ENCODE measurements at places on chromosomes 6 and 20. TPM values are rescaled to one million over a fixed set of nuclear protein-coding genes. Genes with fewer than 3 reads are reported as not detected.

Gene PLCB4
- total RNA-seq, result 13.8 TPM

DNA sequence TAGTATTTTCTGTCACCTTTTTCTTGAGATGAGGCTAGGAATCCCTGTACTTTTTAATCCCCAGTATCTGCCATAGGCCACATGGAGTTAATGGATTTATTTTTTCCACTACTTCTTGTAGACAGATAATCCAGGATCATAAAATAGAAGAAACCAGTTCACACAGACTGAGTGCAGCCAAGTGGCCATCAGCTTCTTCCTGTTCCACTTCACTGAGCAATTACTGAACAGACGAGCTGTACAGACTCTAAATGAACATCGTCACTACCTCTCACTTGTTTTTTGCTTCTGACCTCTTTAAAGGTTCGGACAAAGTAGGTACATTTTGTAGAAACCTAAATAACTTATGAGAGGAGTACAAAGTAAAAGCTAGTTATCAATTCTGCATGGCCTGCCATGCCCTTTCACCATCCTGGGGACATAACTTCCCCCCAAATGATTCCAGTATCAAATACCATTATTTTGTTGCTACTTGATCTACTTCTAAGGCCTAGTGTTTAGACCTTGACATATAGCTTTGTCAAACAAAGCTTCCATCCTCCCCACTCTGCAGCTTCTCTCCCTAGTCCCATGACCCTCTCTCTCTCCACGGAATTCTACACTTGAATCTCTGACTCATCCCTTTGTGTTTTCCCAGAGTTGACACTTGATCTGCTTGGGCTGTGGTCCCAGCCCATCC is 34.4 kb upstream of the ARHGAP18 start:
- peak; percentile 73 for DNase-seq

- no peak for DNase-seq
Observed at GRCh38 chr6:169241688-169242350, 11.8 kb downstream of the THBS2 start.

DNA sequence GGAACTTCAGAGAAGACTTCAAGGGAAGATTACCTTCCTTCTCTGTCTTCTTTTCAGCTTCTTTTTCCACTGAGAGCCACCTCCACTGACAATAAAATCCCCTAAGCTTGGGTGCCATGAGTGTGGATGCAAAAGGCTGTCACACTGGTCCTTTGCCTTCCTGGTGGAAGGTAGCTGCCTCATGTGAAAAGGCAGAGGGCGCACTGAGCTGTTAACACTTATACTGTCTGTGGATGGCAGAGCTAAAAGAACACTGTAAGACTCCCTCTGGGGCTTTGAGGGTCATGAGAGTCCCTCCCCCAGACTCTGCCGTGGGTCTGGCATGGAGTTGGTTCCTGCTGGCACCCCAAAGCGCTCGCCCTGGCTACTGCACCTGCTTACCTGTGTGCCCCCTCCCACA is 536.7 kb upstream of the IMPG1 start:
- DNase-seq, result no peak

DNA sequence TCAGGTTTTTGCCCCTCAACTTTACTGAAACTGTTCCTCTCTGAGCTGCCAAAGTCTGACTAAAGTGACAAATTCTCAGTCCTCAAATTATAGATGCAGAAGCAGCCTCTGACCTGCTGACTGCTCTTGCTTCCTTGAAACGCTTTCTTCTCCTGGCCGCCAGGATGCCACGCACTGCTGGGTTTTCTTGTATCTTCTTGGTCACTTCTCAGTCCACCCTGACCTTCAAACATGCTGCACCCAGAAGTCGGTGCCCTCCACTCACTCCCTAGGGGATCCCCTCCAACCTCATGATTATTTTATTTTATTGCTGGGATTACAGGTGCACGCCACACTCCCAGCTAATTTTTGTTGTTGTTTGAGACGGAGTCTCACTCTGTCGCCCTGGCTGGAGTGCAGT is 24.7 kb downstream of the SYNJ2 start:
- no peak for DNase-seq

- no peak for DNase-seq
Observed at GRCh38 chr6:81838724-81839426, 86.4 kb upstream of the TENT5A start.

DNA sequence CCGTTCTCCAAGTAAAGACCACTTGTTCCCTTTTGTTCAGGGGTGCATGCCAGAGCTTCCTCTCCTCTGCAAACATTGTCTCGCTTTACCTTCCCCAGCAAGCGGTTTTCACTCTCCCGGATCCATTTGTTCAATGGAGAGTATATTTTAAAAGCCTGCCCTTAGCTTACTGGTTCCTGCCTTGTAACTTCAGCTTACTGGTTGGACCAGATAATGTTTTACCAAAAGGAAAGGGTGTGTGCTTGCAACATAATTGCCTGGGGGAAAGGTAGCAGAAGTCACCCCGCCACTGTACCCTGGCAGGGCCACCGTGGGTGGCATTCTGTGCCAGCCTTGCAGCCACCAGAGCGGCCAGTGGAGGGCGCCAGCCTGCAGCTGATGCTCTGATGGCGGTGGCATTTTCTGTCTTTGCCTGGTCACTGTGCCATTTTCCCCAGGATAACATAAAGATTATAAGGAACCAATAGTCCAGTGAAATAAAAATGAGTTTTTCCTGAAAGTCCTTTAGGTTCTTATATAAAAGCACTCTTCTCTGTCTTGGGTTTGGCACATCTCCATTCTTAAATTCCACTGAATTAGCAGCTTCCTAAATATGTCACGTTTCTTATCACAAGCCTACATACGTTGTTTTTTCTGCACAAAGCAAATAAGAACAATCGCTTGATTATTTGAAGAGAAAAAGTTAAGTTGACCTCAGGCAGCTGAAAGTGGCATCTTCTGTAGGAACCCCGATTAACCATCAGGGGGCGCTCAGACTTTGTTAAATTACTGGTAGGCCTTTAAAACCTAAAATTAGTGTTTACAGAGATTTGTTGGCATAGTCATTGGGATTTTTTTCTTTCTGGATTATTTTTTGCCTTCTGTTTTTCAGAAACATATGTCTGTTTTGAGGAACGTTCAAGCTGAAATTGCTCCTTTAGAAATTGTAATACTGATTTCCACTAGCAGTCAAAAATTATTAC is 67.4 kb upstream of the XRN2 start:
- peak; percentile 78 for DNase-seq

DNA sequence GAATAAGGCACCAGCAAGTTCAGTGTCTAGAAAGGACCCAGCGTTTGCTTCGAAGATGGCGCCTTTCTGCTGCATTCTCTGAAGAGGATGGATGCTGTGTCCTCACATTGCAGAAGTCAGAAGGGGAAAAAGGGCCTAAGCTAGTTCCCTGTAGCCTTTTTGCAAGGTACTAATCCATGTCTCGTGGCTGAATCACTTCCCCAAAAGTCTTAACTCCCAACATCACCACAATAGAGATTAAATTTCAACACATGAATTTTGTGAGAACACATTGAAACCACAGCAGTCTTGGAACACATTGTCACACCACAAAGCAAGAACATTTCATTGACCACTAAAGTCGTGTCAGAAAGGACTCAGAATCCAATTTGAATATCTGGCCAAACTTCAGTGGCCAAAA is 42.1 kb downstream of the KLHL31 start:
- DNase-seq, result no peak

DNA sequence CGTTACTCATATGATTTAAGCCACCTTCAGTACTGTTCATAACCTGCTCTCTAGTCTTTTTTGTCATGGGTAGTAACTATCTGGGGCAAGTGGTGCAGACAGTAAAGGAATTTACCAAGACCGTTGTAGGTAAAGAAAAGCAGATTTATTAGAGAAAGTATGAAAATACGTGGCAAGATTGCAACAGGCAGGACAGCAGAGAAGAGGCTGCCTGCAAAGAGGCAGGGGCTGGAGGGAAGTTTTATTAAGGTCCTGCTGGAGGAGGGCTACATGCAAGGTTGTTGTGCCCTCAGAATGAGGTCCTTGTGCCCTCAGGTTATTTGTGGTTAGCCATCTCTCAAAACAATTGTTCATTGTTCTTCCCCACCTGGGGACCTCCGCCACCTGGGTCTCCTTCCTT is 444.3 kb downstream of the BCKDHB start:
- DNase-seq, result no peak
